ENCODE measurements at places on chromosomes 16 and 17.

- DNase-seq: peak; percentile 31
Observed at GRCh38 chr17:9306086-9306485, 269.5 kb downstream of the STX8 start.

DNA sequence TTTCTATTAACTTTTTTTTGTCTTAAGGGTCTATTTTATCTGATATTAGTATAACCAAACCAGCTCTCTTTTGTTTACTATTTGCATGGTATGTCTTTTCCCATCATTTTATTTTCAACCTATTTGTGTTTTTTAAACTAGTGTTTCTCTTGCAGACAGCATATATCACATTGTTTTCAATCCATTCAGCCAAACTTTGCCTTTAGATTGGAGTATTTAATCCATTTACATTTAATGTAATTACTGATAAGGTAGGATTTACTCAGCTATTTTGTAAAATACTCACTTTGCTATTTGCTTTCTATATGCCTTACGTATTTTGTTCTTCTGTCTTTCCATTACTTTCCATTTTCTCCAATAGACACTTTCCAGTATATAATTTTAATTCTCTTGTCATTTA, 108.0 kb upstream of the NACA2 start:
- DNase-seq: no peak

DNA sequence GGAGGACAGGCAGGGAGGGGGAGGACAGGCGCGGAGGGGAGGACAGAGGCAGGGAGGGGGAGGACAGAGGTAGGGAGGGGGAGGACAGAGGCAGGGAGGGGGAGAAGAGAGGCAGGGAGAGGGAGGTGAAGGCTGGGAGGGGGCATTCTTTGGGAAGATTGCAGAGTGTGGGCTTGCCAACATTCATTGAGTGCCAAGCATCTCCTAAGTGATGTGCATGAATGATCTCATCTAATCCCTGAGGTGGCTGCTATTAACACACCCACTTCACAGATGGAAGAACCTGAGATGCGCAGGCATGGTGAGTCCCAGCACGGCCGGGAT, 58.3 kb downstream of the NT5M start:
- no peak for DNase-seq

DNA sequence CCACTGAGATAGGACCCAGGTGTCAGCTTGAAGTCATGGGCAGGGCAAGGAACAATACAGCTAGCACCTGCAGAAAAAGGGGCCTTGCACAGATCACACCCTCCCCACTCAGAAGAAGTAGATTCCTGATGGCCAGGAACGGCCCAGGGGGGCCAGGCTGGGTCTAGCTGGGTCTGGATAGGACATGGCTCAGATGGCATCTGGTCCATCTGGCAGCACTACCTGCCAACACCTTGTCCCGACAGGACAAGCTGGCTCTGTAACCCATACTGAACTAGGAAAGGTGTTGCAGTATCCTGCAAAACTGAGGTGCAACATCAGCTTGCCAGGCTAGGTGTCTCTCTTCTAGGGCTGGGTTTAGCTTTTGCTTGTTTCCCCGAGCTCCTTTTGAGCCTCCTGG, 38.9 kb upstream of the GFOD2 start:
- DNase-seq: no peak

DNA sequence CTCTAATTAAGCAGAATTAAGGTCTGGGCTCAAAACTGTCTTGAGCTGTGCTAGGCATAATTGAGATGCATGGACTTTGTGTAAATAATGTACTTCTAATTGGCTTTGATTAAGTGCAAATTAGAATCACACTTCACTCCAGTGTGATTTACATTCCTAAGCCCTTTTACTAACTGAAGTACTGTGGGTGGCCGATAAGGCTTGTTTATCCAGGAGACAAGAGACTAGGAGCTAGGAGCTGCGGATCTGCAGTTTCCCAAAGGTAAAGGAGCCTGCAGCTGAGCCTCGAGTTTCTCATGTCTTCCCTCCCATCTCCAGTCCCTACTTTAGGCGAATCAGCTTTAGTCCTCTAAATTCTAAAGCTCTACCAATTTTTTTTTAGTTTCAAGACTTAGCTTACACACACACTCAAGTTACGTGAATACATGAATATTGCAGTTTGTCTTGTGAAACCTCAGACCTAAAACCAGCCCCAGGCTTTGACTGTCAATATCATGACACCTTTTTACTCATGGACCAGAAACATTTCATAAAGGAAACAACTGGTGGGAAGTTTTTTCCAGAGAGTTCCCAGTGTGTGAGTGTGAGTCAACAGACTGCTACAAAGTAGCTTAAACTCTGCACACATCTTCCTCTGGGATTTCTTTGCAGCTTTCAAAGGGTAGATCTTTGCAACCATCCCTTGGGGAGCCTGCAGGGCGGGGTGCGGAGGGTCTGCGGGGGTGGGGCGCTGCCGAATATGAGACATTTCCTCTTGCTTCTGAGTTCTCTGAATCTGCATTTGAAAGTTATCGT, 113.9 kb upstream of the TBX2 start:
- DNase-seq: peak; percentile 78

- peak; percentile 29 for DNase-seq
Observed at GRCh38 chr17:80873307-80873951, 118.2 kb upstream of the CHMP6 start.

- DNase-seq: no peak
Observed at GRCh38 chr16:83134638-83135037, 507.9 kb downstream of the CDH13 start.

DNA sequence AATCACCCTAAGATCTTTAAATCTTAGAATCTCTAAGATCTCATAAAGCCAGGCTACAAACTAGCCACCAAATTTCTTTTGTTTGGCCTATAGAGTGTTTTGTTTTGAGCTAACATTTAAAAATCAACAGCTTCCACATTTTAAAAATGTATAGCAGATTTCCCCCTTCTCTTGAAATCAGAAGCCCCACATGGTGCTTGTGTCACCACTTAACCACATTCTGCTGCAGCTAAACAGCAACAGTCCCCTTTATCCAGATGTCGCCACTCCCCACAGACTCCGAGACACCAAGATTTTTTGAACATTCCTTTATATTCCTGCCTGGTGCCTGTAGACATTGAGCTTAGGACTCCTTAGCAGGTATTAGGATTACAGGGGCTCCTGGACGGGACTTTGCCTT, 16.0 kb downstream of the GUCY2D start:
- no peak for DNase-seq

- DNase-seq: peak; percentile 43
Observed at GRCh38 chr17:27630607-27631410, at the start of gene LGALS9. Gene LGALS9, plus strand, starts transcription at chr17:27631188. Its CDS starts 78 bp downstream, at chr17:27631266.

GRCh38 chr16:87486713-87487247, 6.0 kb downstream of the ZCCHC14 start:
- DNase-seq: no peak

- DNase-seq: no peak
Observed at GRCh38 chr16:57634171-57634570, 5.7 kb downstream of the ADGRG1 start.

GRCh38 chr17:1095853-1096173, 84.0 kb downstream of the ABR start:
- DNase-seq: no peak

- no peak for DNase-seq
Observed at GRCh38 chr16:88665570-88665969, 2.7 kb upstream of the MVD start.

GRCh38 chr16:3638916-3639644, 15.4 kb upstream of the DNASE1 start:
- no peak for DNase-seq

DNA sequence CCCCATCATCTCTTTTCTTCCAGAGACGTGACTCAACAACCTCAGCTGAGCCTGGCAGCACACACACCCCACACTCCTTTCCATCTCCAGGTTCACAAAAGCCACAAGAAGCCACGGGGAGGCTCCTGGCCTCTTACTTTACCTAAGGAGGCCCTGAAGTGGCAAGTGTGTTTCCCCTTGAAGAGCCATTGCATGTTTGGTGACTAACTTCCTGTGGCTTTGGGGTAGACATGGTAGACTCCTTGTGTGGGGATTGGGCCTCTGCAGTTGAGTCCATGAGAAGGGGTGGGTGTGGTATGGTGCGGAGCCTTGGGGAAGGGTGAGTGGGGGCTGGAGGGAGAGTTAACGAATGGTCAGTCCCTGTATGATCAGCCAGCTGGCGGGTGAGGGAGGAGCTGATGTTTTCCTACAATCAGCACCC, 24.2 kb downstream of the SAP30BP start:
- DNase-seq: peak; percentile 91

DNA sequence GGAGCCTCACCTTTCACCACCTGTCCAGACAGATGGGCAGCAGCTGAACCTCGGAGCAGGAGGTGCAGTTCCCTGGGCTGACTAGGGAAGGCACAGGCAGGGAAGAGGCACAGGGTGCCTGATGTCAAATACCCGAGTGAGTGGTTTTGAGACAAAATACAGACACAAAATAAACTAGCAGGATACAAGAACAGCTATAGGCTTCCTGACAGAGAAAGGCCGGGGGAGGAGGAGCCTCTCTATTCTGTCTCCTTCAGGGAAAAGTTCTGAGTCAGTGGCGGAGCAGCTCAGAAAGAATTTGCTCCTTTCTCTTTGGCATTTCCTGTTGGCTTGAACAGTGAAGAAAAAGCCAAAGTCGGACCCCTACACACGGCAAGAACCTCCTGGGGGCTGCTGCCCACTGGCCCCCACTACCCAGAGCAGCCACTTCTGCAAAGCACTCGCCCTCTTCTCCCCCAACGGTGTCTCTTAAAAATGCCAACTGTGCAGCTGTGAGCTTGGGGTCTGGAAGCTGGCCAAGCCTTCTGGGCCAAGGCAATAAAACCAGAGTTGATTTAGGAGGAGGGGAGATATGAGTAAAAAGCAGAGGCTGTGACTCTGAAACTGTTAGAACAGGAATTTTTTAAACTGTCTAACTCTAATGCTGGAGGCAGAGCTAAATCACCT, 14.4 kb upstream of the FAAP100 start:
- peak; percentile 97 for DNase-seq

DNA sequence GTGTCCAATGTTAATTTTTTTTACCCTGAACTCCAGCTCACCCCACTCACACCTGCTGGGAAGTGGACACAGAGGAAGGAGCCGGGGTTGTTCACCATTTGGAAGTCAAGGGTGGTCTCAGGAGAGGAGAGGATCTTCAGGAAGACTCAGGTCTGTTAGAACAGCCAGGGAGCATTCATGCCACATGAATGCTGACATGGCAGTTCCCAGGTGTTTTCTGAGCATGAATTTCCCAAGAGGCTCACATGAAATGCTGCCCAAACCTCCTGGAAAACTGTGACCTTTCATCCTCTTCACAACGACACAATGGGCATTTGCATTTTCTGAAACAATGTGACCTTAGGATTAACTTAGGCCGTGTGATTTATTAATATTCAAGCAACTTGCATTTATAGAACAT, 2409.2 kb downstream of the TP53TG3F start:
- DNase-seq: no peak

DNA sequence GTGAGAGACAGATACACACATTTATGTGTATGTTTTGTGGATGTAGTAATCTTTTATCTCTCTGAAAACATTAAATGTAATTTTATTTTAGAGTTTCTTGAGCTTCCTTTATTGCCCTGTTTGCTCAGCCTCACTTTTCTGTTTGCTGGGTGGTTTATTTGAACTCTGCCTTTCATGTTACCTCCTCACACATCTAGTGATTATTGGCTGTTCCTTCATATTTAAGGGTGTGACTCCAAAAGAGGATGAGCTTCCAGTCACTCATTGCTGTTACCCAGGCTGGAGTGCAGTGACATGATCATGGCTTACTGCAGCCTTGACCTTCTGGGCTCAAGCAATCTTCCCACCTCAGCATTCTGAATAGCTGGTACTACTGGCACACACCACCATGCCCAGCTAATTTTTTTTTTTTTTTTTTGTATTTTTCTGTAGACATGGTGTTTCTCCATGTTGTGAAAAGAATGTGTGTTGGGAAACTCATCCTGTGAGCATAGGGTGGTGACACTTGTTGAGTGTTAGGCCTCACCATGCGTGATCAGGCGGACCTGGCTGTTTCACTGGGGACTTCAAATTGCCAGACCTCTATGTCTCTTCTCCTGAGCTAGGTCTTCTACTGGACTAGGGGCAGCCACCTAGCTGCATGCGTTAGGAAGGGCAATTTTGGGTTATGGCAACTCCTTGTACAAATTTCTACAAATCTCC, 37.8 kb downstream of the GOSR1 start:
- DNase-seq: no peak

GRCh38 chr17:43878260-43879175, 28.8 kb downstream of the MPP2 start:
- DNase-seq: peak; percentile 70

GRCh38 chr16:4988647-4989046, 30.5 kb downstream of the SEC14L5 start:
- DNase-seq: no peak

DNA sequence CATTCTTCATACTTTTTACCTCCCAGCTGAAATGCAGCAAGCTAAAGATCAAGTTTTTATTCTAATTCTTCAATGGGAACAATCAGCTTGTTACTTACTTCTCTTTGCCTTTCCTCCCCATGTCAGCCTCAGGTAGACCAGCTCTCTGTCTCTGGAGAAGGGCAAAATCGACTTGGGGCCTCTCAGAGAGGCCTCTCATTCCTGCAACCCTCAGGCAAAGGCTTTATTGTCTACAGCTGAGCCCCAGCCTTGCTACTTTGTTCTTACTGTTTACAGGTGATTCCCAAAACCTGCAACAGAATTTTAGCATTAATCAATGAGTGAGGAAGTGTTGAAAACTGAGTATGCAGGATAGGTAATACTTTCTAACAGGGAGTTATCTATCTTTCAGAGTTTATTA, 148.6 kb downstream of the KIF2B start:
- no peak for DNase-seq

- no peak for DNase-seq
Observed at GRCh38 chr17:1509290-1509881, 7.0 kb downstream of the INPP5K start.

GRCh38 chr17:36808180-36808661, 129.1 kb upstream of the LHX1 start:
- DNase-seq: peak; percentile 9

- DNase-seq: no peak
Observed at GRCh38 chr16:543301-544164, 16.0 kb downstream of the CAPN15 start.

DNA sequence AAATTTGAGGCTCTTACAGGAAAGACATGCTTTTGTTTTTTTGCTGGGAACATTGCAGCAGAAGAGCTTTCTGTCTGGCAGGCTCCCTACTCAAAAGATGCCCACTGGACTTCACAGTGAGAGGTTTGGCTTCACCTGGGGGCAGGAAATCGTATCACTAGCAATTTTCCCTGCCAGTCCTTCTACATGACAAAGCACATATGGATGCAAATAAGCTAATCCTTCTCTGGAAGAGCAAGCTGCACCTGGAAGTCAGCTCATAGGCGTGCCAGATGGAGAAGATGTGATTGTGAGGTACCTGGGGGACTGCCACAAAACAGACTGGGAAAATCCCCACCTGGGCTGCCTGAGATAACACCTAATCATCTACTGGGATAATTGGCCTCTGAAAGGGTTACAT, 195.0 kb upstream of the CPHXL start:
- no peak for DNase-seq

Measured in astrocyte (in vitro differentiated cells and primary cell).